ENCODE measurements at places on chromosomes 6 and 20. TPM values are rescaled to one million over a fixed set of nuclear protein-coding genes. Genes with fewer than 3 reads are reported as not detected.

TTBK1 gene
- under 0.01 TPM for total RNA-seq

SIRPD gene
- not detected for total RNA-seq

DNA sequence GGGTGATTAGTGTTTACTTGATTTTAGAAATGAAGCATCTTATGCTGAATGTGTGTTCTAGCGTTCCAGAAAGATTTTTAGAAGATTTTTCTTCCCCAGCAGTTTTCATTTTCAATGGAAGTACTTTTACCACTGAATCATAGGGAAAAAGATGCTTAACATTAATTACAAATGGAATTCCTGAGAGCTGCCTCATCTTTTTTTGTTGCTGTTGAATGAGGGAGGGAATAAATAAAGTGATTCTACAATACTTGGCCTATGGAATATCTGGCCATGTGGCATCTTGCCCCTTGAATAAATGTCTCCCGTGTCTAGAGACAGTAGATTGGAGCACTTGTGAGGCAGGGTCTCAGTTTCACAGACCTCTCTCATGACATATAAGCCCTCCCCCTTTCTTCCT lies 44.1 kb upstream of the SLC22A1 start:
- DNase-seq: peak; percentile 76

DNA sequence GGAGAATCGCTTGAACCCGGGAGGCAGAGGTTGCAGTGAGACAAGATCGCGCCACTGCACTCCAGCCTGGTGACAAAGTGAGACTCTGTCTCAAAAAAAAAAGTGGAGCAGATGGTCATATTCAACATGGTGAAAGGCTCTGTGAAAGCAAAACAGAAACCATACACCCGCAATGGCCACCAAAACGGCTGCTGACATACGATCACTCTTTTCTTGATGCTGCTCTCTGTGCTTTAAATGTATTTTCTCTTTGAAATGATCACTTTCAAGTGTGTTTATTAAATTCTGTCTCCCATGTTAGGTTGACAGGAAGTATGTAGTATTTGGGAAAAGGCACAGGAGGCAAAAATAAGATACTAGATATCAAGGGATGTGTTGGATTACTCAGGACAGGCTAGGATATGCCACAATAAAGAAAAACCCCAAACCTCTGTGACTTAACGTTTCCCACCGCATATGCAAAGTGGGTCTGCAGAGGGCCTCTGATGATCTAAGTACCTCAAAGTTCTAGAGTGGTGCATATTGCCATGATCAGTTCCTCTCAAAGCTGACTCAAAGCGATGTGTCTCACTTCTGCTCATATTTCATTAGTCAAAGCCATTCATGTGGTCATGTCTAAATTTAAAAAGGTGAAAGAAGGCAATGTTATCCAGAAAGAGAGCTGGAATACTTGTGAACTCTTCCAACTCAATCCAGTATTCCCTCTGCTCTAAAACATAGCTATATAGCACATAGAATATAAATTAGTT lies 155.1 kb upstream of the SOX4 start:
- DNase-seq: no peak

- DNase-seq: no peak
These were observed 18.9 kb downstream of the ZNF831 start for GRCh38 chr20:59182401-59183044.

DNA sequence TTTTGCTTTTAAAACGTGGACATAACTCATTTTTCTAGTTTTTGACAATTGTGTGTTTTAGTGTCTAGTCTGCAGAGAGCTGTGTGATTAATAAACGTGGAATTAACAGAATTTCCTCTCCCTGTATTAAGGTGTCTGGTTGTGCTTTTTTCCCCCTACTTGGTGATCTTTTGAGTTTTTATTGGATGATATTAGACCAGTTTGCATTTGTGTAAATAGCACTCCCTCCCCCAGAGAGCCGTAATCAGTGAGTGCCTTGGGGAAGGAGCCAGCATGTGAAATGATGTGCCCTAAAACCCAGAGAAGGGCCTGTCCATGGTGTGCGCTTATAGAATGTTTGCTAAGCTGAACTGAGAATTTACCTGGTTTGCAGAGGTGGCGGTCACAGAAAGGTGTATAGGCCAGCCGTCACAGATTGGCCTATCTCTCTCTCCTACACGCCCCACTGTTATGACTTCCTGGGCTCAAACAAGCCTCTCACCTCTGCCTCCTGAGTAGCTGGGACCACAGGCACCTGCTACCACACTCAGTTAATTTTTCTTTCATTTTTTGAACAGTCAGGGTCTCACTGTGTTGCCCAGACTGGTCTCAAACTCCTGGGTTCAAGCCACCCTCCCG lies 42.4 kb downstream of the ALDH5A1 start:
- DNase-seq: no peak

IL17A gene
- total RNA-seq: not detected

DNA sequence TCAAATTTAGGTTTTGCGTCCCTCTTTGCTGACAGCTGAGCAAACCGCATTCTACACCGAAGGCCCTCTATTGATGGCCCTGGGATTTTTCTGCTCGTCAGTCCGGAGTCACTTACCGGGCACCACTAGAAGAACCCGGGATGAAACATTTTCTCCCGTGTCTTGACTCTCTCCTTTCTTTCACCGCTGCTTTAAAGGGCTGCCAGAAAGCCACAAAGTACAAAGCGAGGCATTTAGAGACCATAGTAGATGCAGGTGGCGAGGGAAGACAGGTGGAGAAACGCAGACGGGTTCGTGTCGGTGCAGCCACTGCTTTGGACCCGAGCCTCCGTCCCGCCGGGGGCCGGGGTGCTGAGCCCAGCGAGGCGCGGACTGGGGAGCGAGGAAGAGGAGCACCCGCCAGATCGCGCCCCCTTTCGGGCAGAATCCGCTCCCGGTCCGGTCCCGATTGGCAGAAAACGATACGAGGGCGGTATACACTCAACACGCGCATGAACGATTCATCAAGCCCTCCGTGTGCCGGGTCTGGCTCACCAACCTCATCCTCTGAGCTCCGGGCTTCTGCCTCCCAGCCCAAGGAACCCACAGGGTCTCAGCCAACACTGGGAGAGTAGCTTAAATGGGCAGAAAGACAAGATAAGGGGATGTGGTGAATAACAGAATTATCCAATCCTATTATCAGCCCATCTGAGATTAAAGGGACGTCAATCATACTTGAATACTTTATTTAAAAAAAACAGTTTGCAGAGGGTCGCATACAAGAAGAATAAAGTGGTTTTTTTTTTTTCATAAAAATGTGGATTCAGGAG lies 84.9 kb downstream of the TRIM27 start:
- DNase-seq: peak; percentile 93

TCP11 gene
- 0.72 TPM for total RNA-seq

DNA sequence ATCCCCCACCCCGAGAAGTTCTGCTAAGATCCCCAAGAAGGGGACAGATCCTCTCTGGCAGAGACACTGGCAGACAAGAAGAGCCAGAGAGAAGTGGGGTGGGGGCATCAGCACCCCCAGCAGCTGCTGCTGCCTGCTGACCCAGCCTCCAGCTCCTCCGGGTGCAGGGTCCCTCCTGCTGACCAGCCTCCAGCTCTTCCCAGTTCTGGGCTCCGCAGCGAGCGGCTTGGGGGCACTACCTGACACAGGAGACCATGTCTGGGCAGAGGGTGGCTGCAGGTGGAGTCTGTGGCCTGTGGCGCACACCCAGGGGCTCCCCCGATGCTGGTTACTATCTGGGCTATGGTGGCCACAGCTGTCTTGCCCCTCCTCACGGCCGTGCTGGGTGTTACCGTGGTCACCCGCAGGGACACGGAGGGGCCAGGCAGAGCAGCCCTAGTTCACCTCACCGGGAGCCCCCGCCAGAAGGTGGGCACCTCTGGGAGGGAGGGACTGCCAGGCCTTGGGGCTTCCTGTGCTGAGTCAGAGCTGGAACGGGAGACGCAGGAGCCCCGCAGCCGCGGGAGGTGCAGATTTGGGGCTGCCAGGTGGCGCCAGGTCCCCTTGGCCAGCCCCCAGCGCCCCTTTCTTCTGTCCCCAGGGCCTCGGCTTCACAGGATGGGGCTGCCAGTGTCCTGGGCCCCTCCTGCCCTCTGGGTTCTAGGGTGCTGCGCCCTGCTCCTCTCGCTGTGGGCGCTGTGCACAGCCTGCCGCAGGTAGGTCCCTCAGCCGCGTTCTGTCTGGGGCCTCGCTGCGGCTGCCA lies 630 bp downstream of the LIME1 start:
- DNase-seq: peak; percentile 91

DNA sequence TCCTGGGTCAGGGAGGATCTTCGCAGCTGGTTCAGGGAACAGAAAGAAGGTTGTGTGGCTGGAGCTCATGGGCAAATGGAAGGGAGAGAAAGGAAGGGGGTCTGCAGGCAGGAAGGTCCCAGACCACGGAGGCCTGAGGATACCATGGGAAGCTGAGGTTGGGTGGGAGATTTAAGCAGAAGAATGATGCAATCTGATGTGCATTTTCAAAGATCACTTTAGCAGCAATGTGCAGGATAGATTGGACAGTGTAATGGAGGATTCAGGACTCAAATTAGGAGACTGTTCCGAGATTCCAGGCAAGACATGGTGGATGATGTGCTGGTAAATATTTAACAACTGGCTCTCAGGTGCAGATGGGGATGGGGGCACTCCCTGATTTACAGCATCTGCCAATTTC lies 5.8 kb upstream of the RRBP1 start:
- DNase-seq: no peak

DNA sequence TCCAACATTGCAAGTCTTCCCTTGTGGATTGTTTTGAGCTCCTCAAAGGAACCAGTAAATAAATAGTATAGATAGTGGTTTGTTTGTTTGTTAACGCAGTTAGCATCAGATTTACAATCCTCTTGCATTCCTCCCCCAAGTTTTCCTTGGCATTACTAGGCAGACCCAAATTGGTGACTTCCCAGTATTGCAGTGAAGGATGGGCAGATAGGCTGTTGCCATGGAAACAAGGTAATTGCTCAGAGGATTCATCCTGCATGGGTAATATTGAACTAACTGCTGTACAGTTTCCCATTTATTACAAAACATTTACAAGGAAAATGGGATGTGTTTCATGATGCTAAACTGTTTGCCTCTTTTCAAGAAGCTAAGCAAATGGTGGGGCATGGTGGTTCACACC lies 477.2 kb downstream of the EPM2A start:
- DNase-seq: no peak

GRCh38 chr6:31479933-31480535 lies 17.9 kb upstream of the MICB start:
- DNase-seq: no peak

- no peak for DNase-seq
These were observed 61.0 kb downstream of the ARHGAP18 start for GRCh38 chr6:129648819-129649491.

DNA sequence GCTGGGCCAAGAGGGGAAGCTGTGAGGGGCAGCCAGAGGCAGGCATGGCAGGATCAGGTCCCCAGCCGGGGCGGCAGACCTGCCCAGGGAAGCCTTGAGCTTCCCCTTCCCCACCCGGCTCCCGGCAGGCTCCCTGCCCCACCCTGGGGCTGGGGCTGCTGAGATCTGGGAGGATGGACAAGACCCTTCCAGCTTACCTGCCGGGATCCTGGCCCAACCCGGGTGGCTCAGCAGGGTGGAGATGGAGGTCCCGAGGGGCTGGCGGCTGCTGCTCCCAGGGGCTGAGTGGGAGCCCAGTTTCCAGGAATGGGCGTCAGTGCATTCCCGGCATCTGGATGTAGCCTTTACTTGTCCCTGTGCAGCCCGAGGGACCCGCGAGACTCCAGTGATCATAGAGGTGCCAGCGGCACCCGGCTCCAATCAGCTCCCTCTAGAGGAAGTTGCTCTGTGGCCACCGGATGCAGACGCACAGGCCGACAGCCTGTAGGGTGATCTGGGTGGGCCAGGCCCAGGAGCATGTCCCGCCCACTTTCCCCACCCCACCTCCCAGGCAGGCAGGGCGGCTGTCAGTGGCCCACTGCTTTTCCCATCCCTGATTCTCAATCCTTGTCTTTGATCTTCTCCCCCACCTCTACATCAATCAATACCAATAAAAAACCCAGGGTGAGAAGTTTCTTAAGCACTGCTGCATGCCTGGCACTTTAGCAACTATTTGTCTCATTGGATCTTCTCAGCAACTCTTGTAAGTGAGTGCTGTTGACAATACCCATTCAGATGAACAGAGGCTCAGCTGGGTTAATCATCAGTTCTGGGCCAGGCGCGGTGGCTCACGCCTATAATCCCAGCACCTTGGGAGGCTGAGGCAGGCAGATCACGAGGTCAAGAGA lies at the start of gene BAK1:
TSS of gene BAK1 (minus strand) at position 449 of the 887 bp plus-strand sequence. CDS start 2,672 bp downstream, outside the sequence.
- peak; percentile 99 for DNase-seq
